ENCODE measurements at places on chromosomes 4 and X. TPM values are rescaled to one million over a fixed set of nuclear protein-coding genes. Genes with fewer than 3 reads are reported as not detected.

DNA sequence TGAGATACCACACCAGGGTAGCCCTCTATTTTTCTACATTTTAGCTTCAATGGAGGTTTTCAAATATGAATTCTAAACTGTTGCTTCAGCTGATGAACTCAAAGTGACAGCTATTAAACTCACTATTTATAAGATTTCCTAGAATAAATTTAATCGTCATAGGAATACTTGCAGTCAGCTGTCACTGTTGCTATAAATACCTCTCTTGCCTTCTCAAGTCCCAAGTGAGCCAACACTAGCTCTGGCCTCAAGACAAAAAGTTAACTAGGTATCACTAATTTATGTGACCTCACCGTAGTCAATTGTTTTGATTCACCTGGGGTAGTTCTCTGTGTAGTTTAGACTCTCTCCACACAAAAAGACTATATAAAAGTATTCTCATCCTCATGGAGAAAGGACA is 34.3 kb upstream of the PROM1 start:
- H3K4me3 ChIP-seq: no peak overlapping the region
- peaks cover 18% of the 10 kb centered on the region for H3K27me3 ChIP-seq
- peaks cover 9% of the 10 kb centered on the region for H3K4me1 ChIP-seq
- no peak overlapping the region for H3K27ac ChIP-seq

GRCh38 chr4:103626296-103626695 is 93.5 kb downstream of the TACR3 start:
- H3K4me3 ChIP-seq: no peak overlapping the region
- no peaks in the 10 kb centered on the region for H3K36me3 ChIP-seq
- no peaks in the 10 kb centered on the region for H3K27me3 ChIP-seq
- no peak overlapping the region for H3K27ac ChIP-seq
- DNase-seq: no peak

- H3K27ac ChIP-seq: no peak overlapping the region
- H3K4me3 ChIP-seq: no peak overlapping the region
- DNase-seq: no peak
Measured at GRCh38 chr4:74715706-74716435, 78.5 kb downstream of the BTC start.

GRCh38 chrX:130213376-130213775 is 41.6 kb downstream of the RAB33A start:
- peaks cover 37% of the 10 kb centered on the region for H3K36me3 ChIP-seq
- peak overlapping the region; percentile 11 for H3K4me3 ChIP-seq
- no peak for DNase-seq
- H3K4me1 ChIP-seq: peaks cover 26% of the 10 kb centered on the region
- peak overlapping the region; percentile 74 for H3K27ac ChIP-seq

GRCh38 chrX:65679071-65679540 is 11.7 kb downstream of the MSN start:
- DNase-seq: no peak
- H3K36me3 ChIP-seq: peaks cover 51% of the 10 kb centered on the region
- H3K4me3 ChIP-seq: no peak overlapping the region
- peak overlapping the region; percentile 64 for H3K27ac ChIP-seq
- peaks cover 81% of the 10 kb centered on the region for H3K4me1 ChIP-seq
- H3K27me3 ChIP-seq: no peaks in the 10 kb centered on the region

- H3K4me3 ChIP-seq: no peak overlapping the region
- no peak for DNase-seq
- H3K36me3 ChIP-seq: no peaks in the 10 kb centered on the region
Measured at GRCh38 chr4:17173300-17173699, 274.9 kb upstream of the LDB2 start.

DNA sequence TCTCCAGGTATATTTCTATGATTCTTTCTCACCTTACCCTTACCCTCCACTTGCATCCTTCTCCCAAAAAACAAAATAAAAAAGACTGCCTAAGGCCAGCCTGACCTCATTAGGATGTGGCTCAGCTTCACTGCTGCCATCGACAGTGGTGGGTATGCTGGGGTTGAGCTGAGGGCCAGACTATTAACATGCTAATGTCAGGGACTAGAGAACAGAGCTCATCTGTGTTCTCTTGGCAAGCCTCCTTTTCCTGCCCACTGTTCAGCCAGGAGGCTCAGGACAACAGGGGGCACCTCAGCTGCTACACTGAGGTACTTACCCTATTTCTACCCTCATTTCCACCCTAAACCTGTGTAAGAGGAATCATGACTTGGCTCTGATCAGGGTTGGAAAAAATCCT is 59.3 kb downstream of the MSN start:
- peaks cover 85% of the 10 kb centered on the region for H3K4me1 ChIP-seq
- no peak overlapping the region for H3K4me3 ChIP-seq
- peak overlapping the region; percentile 50 for H3K27ac ChIP-seq
- H3K27me3 ChIP-seq: no peaks in the 10 kb centered on the region

DNA sequence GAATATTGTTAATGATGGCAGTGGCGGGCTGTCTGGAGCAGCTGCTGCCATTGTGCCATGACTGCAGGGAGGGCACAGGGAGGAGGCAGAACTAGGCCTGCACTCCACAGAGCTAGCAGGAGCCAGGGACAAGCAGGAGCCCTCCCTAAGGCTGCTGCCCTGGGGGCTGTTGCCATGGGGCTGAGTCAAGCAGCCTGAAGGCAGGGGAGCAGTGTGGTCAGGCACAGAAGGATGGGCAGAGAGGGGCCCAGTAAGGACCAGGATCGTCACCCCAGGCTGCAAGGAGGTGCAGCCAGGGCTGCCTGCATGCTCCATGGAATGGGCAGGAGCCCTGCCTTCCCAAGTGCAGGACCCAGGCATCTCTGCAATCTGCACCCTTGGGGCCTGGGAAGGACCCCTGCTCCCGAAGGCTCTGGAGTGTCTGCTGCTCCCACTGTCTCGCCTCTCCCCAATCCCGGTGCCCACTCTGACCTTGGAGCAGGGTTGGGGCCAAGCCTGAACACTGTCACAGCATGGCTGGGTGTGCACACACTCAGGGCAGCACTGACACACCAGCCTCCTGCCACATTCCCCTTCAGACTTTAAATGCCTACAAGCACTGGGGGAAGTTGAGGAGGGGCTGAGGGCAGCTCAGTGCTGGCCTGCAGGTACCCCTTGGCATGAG is 98.3 kb upstream of the GALNTL6 start:
- no peak overlapping the region for H3K4me3 ChIP-seq
- no peaks in the 10 kb centered on the region for H3K4me1 ChIP-seq
- no peaks in the 10 kb centered on the region for H3K27me3 ChIP-seq
- no peak for DNase-seq

- no peak for DNase-seq
- no peaks in the 10 kb centered on the region for H3K4me1 ChIP-seq
- no peaks in the 10 kb centered on the region for H3K27me3 ChIP-seq
- no peak overlapping the region for H3K27ac ChIP-seq
- no peaks in the 10 kb centered on the region for H3K36me3 ChIP-seq
Measured at GRCh38 chr4:34953145-34953799, 1291.0 kb downstream of the ARAP2 start.

GRCh38 chr4:111630705-111631104 is 514.5 kb upstream of the FAM241A start:
- H3K4me3 ChIP-seq: no peak overlapping the region
- no peaks in the 10 kb centered on the region for H3K4me1 ChIP-seq
- H3K27me3 ChIP-seq: no peaks in the 10 kb centered on the region
- no peak for DNase-seq

DNA sequence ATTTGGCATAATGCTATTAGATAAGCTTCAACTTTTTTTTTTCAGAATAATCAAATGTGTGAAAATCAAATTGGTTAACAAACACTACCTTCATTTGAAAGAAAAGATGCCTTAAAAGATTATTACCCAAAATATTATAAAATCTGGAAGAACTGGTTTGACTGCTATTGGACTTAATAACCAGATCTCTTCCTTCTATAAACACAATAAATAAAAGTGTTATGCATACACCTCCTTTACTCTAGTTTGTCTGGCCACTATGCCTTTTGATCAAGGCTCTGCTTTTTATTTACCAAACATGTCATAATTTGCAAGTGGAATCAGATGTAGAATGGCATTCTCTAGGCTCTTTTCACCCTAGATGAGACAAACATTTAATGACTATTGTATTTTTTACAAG is 897.3 kb upstream of the EPHA5 start:
- DNase-seq: no peak
- no peaks in the 10 kb centered on the region for H3K27me3 ChIP-seq
- H3K4me3 ChIP-seq: no peak overlapping the region
- no peaks in the 10 kb centered on the region for H3K36me3 ChIP-seq

- H3K4me3 ChIP-seq: no peak overlapping the region
- no peaks in the 10 kb centered on the region for H3K36me3 ChIP-seq
- no peak overlapping the region for H3K27ac ChIP-seq
- H3K27me3 ChIP-seq: no peaks in the 10 kb centered on the region
Measured at GRCh38 chrX:22139822-22140221, 107.7 kb downstream of the PHEX start.

DNA sequence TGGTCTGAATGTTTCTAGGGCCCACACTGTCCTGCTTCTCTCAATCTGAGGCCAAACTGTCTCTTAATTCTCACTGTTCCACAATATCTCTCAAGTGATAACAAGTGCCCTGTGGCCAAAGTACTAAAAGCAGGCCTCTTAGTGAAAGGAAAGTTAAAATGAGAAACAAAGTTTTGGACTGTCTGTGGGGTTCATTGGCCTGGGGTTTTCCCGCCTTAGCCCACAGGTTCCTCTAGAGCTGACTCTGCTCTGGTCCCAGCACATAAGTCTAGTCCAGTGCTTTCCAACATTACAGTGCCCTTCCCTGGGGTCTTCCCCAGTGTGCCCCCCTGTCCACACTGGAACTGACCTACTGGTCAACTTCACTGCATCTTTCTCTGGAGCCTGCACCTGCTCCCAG is 6.3 kb downstream of the MAGEB1 start:
- DNase-seq: no peak
- H3K4me1 ChIP-seq: no peaks in the 10 kb centered on the region
- H3K4me3 ChIP-seq: no peak overlapping the region
- H3K36me3 ChIP-seq: no peaks in the 10 kb centered on the region
- H3K27ac ChIP-seq: no peak overlapping the region

DNA sequence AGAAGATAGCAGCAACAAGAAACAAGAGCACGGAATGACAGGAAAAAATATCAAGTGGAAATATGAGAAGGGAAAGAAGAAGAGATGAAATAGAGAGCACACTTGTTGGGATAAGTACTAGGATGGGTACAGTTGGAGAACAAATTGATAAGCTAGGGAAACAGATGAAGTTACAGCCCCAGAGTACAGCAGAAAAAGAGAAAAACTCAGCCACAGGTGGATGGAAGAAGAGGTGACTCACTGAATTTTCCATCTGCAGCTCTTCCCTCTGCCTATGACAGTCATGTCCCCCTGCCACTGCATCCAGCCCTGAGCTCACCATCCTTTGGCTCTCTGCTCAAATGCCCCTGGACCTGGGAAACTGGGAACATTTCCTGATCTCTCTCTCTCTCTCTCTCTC is 209.0 kb downstream of the BCOR start:
- no peak for DNase-seq
- H3K27me3 ChIP-seq: peaks cover 10% of the 10 kb centered on the region
- no peak overlapping the region for H3K4me3 ChIP-seq

GRCh38 chr4:7298619-7299009 is 106.3 kb downstream of the SORCS2 start:
- peaks cover 4% of the 10 kb centered on the region for H3K27me3 ChIP-seq
- no peak overlapping the region for H3K27ac ChIP-seq
- H3K4me3 ChIP-seq: no peak overlapping the region
- DNase-seq: no peak

DNA sequence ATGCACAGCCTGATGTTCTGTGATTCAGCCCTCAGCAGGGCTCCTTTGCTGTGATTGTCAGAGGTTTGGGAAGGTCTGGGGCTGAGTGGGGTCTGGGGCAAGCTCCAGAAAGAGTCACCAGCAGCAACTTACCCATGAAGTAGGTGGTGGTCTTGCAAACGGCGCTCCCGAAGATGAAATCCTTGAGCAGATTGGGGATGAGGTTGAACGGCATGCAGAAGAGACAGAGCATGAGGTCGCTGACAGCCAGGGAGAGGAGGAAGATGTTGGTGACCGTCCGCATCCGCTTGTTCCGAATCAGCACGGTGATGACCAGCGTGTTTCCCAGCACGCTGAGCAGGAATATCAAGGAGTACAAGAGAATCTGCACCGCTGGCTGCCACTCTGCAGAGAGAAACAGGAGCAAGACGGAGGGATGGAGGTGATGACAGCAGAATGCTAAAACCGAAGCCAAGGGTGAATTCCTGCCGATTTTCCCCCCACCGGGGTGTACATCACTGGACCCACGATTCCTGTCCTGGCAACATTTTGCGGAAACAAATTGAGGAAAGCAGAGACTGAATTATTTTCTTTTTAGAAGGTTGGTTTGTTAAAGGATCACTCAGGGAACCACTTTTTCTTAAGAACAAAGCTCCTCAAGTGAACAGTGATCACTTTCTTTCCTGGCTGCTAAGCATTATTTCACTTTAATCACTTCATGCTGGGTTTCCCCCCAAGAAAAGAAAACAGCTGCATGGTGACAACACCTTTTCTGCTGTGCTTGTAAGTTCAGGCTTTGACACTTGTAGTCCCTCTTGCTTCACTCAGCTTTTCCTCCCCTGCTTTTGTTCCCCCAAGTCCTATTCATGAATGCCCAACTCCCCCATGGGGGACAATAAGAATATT is 941 bp downstream of the CCKAR start:
- no peaks in the 10 kb centered on the region for H3K36me3 ChIP-seq
- peaks cover 23% of the 10 kb centered on the region for H3K27me3 ChIP-seq
- no peaks in the 10 kb centered on the region for H3K4me1 ChIP-seq
- H3K4me3 ChIP-seq: no peak overlapping the region

DNA sequence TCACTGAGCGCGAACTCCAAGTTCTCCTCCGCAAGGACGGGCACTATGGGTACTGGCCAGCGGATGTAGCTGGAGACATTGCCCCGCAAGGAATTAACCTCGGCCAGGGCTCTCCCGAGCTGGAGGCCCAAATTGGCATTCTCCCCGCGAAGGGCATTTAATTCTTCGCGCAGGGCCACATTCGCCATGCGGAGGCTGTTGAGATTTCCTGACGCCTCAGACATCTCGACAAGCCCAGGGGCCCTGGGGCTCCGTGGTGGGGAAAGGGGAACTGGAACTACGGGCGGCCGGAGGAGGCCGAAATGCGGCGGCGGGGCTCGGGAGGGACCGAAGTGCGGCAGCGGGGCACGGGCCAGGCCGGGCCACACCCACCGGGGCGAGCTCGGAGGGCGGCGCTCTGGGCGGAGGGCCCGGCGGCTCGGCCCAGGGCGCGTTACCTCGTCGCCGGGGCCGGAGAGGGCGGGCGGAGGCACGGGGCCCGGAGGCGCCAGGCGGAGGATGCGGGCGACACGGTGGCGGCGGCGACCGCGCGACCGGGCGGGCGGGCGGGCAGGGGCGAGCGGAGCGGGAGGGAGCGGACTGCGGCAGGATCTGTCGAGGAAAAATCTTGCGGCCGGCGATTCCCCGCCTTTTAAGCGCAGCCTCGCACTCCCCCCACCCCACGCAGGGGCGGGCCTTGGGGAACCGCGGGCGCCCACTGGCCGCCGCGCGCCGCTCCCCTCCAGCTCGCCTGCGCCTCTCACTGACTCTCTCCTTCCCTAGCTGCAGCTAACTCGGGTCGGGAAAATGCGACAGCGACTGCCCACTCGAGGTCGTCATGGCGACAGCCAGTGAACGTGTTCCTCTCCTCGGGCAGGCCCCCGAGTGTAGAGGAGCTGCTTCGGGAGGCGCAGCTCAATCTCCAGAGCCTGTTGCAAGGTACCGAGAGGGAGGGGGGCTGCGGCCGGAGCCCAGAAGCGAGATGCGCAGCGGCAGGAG is at the start of gene RTL5:
Gene RTL5, minus strand, starts transcription at position 599 of the 978 bp plus-strand sequence.
- H3K4me3 ChIP-seq: peak within 1 kb of the TSS; percentile 39
- H3K27me3 ChIP-seq: peaks cover 66% of the 10 kb centered on the region
- peak; percentile 46 for DNase-seq

Gene DUX4
- not detected for total RNA-seq

Gene LUZP4
- total RNA-seq: not detected

Gene GK2
- total RNA-seq: not detected

Gene GPRASP1
- total RNA-seq: 1.7 TPM

Gene DDX53
- total RNA-seq: not detected

Gene CNGA1
- total RNA-seq: not detected

Gene DCX
- total RNA-seq: not detected

Gene HTRA3
- not detected for total RNA-seq

Gene SLC34A2
- not detected for total RNA-seq

Gene MAGEA2
- total RNA-seq: not detected

Gene MAGEB17
- not detected for total RNA-seq

Data from activated CD8-positive, alpha-beta memory T cell treated with anti-CD3 and anti-CD28 coated beads, Interleukin-2, amount 10 ng/mL, durations not matched to agents 7 days and 5 days (primary cell).